ENCODE measurements at places on chromosomes 2 and 18.

DNA sequence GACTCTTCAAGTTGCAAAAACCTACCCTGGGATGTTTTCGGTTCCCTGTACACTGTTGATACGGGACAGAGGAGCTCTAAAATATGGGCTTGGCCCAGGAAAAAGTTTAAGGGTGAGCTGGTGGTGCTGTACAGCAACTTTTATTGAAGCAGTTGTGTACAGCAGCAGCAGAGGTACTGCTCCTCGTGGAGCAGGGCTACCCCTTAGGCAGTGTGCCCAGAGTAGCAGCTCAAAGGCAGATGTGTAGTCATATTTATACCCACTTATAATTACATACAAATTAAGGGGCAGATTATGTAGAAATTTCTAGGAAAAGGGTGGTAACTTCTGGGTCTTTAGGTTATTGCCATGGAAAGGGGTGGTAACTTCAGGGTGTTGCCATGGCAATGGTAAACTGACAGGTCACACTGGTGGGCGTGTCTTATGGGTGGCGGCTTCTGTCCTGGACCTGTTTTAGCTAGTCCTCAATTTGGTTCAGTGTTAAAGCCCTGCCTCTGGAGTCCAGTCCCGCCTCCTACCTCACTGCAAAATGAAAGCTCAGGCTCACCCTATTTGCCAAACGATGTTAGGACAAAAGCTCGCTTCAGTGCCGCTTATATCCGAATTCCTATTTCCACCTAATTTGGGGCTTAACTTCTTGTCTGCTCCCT, 203.2 kb downstream of the ETAA1 start:
- no peak for DNase-seq

- DNase-seq: no peak
Observed at GRCh38 chr2:55581874-55582547, 35.4 kb downstream of the PPP4R3B start.

- DNase-seq: no peak
Observed at GRCh38 chr18:80193701-80194100, 53.6 kb downstream of the PARD6G start.

GRCh38 chr18:39414009-39414700, 1848.6 kb upstream of the CELF4 start:
- no peak for DNase-seq

GRCh38 chr2:8876628-8877027, 39.2 kb upstream of the KIDINS220 start:
- no peak for DNase-seq

DNA sequence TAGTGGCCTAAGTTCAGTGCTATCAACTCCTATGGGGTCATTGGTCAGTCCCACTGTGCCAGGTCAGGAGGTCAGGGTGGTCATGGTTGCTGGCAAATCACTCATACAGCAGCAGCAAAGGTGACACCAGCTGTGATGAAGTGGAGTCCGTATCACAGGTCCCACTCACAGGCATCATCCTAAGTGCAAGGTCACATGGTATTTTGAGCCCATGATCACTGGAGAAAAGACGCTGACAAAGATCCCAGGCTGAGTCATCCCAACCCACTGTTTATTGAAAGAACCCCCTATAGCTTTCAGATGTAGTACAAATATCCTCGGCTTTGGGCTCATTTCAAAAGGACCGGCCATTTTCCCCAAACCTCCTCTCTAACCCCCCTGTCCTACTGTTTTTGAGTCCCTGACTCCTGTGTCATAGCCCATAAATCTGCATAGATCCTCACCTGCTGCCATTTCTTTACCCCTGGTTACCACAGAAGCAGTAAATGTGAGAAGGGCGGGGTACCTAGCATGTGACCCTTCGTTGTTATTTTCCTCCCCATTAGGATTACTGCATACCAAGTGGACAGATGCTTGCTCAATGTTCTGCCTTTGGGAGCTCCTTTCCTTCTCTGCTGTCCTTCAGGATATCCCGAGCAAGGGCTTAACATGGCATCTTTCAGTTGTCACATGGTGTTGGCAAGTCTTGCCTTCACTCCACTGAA, 107.7 kb downstream of the COL6A3 start:
- no peak for DNase-seq

DNA sequence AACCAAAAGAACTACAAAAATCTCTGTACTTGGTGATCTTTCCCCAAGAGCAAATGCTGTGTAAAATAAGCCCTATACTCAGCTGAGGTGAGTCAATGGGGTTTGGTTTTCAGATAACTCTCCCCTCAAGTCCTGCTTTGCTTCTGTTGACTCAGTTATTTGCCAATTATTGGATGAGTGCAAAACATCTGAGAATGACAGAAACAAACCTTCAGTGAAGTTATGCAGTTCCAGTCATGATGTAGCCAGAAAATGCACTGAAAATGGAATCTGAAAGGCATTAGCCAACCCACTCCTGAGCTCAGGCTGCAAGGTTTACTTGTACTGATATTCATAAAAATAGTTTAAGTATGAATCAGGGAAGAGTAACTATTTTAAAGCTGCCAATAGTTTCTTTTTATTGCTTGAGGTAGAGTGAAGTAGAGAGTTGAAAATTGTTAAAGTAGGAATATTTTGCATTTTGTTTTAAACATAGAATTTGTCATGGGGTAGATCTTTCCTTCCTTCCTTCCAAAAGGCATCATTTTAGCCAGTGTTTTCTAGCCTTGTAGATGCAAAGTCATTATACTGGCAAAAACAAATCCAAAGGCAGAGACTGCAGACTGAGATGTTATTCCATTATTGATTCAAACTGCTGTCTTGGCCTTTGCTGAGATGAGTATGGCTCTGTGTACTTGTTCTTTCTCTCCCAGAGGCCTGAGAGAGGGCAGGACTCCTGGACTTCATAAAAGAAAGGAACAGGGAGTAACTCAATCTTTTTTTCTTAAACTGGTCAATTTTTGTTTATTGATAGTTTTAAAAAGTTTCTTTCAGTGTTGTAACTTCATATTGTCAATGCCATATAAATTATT, 215.3 kb downstream of the RND3 start:
- DNase-seq: no peak

DNA sequence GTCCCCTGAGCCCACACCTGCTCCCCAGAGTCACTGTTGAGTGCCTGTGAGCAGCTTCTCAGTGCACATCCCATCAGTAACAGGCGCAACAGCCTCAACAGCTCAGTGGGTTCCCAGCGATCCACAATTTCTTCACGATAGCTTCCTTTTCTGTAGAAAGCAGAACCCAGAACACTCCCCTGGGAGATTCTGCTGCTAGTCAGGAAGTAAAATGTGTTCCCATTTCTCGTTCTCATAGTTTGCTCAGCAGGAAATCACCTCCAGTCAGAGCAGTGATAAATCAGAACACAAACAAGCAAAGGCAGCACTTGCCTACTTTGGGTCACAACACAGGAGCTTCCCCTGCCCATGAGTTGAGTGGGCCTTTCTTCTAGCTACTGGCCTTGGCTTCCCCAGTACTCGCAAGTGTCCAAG, 48.9 kb upstream of the ATG16L1 start:
- DNase-seq: no peak

DNA sequence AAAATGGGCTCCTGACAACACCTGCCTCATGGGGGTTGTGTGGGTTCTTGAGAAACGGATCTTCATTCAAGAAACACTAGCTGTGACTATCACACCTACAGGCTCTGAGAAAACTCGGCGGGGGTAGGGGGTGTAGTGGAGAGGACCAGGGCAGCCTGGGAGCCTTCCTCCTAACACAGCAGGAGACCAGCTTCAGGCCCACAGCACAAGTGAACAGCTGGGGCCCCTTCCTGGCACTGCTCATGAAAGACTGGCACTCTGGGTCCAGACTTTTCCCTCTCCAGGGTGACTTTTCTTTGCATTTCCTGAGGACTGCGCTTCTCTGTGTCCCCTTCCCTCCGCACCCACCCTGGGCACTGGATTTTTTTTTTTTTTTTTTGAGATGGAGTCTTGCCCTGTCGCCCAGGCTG, 7.2 kb upstream of the SEMA4C start:
- no peak for DNase-seq

All from T-helper 17 cell (primary cell).